ENCODE measurements at places on chromosomes 6 and 20. TPM values are rescaled to one million over a fixed set of nuclear protein-coding genes. Genes with fewer than 3 reads are reported as not detected.

OVOL2 gene
- not detected for total RNA-seq

EYA4 gene
- 8.1 TPM for total RNA-seq

NOL4L gene
- 11.9 TPM for total RNA-seq

SLC22A1 gene
- under 0.01 TPM for total RNA-seq

LPA gene
- total RNA-seq: not detected

ETV7 gene
- total RNA-seq: 0.30 TPM

CLDN20 gene
- total RNA-seq: not detected

TAGAP gene
- total RNA-seq: not detected

PLAGL1 gene
- total RNA-seq: 8.9 TPM

ANGPT4 gene
- total RNA-seq: under 0.01 TPM

TRIM27 gene
- total RNA-seq: 46.5 TPM

SS18L1 gene
- 6.7 TPM for total RNA-seq

KIAA1755 gene
- total RNA-seq: 1.5 TPM

HLA-DPB1 gene
- total RNA-seq: 4.0 TPM

CLPSL1 gene
- total RNA-seq: not detected

BEND6 gene
- 7.1 TPM for total RNA-seq

All from bronchus fibroblast of lung (primary cell).